Glomerular endothelial cell (primary cell): ENCODE measurements at places on chromosomes 6 and 20. TPM values are rescaled to one million over a fixed set of nuclear protein-coding genes. Genes with fewer than 3 reads are reported as not detected.

DNA sequence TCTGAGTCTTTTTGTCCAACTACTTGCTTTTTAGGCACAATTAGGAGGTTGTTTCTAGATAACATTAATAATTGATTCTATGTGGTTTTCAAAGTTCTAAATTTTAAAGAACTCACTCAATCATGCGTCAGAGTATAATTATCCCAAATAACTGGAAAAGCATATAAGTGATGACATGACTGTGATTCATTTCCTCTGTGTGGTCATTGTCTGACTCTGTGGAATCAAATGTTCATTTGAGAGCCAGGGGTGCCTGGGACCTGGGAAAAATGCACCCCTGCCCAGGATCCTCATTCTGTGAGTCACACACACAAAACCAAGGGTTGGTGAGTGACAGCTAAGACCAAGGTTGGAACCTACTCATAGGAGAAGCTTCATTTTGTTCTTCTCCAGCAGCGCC lies 127.1 kb upstream of the MLIP start:
- peak; percentile 70 for DNase-seq

DNA sequence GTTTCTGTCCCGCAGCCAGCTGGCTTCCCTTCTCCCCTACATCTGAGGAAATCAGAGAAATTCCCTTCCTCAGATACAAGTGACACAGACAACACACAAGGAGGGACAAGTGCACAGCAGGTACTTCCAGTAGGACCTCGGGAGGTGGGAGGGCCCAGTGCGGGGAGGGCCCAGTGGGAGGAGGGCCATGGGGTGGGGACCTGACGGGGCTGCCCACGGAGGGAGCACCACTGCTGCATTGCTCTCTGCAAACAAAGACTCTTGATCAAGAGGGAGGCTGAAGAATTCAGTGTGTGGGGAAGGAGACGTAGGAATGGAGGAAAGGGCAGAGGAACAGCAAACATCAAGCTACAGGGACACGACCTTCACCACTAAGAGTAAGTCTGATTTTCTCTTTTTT lies 9.0 kb downstream of the TAP2 start:
- DNase-seq: no peak

DNA sequence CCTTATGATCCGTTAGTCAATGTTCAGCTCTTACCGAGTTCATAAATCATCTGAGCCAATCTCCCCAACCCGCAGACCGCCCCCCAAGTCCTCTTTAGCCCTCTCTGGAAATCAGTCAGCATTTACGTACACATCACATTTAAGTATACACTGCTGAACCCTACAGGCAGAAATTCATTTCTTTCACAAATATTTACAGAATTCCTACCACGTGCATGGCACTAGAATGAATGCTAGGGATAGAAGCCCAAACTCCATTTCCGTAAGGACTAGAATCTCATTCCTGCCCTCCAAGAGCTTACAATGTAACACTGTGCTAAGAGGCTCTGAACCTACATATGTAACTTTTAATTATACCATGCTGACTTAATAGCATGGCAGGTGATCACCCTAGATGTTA lies 1.8 kb downstream of the OSER1 start:
- no peak for DNase-seq

The BHLHE23 gene
- not detected in 2 replicates for total RNA-seq

The PHACTR3 gene
- total RNA-seq: not detected in 2 replicates

GRCh38 chr6:165404697-165405096 lies 95.3 kb upstream of the C6orf118 start:
- no peak for DNase-seq
